Fibroblast of skin of abdomen (primary cell): ENCODE measurements at places on chromosomes 2 and 18.

GRCh38 chr2:140643761-140644187 lies 1487.0 kb downstream of the LRP1B start:
- peak; percentile 54 for DNase-seq

DNA sequence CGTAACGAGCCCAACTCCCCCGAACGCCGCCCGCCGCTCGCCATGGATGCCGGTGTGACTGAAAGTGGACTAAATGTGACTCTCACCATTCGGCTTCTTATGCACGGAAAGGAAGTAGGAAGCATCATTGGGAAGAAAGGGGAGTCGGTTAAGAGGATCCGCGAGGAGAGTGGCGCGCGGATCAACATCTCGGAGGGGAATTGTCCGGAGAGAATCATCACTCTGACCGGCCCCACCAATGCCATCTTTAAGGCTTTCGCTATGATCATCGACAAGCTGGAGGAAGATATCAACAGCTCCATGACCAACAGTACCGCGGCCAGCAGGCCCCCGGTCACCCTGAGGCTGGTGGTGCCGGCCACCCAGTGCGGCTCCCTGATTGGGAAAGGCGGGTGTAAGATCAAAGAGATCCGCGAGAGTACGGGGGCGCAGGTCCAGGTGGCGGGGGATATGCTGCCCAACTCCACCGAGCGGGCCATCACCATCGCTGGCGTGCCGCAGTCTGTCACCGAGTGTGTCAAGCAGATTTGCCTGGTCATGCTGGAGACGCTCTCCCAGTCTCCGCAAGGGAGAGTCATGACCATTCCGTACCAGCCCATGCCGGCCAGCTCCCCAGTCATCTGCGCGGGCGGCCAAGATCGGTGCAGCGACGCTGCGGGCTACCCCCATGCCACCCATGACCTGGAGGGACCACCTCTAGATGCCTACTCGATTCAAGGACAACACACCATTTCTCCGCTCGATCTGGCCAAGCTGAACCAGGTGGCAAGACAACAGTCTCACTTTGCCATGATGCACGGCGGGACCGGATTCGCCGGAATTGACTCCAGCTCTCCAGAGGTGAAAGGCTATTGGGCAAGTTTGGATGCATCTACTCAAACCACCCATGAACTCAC lies 673 bp downstream of the PCBP1 start:
- DNase-seq, result peak; percentile 36

DNA sequence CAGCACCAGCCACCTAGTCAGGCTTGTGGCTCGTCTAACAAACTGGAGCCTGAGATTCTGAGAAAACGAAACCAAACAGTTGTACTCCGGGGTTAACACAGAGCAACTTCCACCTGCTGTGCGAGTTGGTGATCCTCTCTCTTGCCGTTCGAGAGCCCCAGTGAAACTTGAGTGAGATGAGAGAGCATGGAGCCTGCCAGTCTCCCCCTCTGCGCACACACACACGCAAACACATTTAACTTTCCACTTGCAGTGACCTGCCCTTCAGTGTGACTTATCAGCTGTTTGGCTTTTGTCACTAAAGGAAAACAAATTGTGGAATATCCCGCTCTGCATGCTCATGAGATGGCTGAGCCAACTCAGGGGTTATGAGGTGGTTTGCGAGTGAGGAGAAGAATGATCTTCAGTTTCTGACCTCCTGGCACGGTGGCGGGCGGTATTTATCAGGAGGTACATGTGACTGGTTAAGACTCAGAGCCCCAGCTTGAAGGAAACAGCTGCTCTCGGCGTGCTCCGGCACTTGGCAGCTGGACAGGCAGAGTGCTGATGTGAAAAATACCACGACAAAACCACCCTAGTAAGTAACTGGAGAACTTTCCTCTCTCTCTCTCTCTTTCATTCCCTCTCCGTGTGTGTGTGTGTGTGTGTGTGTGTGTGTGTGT lies at the start of gene RASGRP3:
RASGRP3 (plus strand) TSS at position 519 of the 662 bp plus-strand sequence. CDS start 38,488 bp downstream, outside the sequence.
- DNase-seq, result peak; percentile 93

- DNase-seq, result peak; percentile 93
Observed at GRCh38 chr2:31233741-31234682, at the start of gene EHD3. Gene EHD3, plus strand, starts transcription at chr2:31234152. Its CDS starts 470 bp downstream, at chr2:31234622.

DNA sequence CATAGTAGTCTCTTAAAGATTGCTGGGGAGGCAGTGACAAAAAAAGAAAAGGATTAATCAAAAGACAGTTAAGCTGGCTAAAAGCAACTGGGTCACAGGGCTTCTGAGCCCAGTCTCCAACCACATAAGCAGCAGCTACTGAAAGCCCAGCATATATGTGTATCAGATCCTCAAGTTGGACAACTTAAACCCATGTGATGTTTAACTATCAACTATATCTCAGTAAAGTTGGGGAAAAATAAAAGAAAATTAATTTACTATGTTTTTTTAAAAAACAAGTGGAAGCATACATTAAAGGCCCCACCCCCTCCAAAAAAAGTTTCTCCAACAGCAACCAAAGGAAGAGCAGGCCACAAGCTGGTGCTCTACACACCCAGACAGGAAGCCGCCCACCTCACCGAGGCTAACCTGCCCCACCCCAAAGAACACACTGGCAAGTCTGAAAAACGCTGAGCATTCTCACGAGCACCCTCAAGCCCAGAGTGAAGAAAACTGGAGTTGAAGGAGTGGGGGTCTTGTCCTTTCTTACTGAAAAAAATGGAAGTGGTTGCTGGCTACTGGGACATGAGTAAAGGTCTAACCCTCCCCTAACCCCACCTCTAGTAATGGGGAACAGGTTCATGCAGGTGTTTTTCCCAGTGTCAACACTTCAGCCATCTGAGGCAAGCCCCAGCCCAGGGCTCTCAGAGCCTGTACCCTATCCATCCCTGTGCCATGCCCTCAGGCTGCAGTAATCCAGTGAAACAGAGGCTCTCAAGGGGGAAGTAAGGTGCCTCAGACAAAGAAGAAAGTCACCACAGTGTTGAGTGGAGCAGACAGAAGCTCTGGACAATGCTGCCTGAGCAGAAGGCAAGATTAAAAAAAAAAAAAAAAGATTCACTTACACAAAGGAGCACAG lies 106.3 kb downstream of the GYPC start:
- DNase-seq, result no peak

GRCh38 chr2:54560146-54560881 lies 104.2 kb downstream of the SPTBN1 start:
- DNase-seq, result peak; percentile 78

DNA sequence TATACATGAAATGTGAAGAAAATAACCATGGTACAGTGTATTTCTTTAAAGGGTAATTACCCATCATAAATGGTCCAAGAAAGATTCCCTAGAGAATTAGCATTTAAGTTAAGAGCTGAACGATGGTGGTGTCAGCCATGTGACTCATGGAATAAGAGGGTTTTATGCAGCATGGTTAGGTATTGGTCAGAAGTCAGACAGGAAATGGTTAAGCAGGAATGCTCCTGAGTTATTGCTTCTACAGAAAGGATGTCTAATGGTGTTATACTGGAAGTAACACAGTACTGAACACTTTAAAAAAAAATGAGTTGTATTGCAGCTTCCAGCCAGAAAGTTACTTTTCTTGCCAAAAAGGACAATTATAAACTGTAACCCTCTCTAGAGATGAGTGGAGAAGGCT lies 72.7 kb upstream of the UBE2E3 start:
- peak; percentile 93 for DNase-seq

DNA sequence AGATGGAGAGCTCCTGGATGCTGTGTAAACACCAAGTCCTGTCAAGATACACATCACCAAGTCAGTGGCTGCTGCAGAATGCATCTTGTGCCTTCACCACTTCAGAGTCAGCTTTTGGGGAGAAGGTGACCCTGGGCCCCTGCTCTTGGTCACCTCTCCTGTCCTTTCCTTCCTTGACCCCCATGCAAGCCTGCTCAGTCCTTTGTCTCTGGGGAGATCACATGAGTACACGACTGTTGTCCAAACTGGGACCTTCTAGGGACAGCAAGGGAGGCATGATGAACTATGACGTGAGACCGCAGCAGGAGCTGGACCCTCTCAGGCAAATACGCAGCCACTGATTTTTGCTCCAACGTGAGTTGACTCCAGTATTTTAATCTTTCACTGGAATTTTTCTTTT lies 706.9 kb upstream of the ID2 start:
- DNase-seq, result no peak
